ENCODE measurements at places on chromosomes 16 and 17.
A peak's percentile ranks its signal among the peaks of the same experiment; 100 is the strongest.

- DNase-seq: peak; percentile 81
These were observed 11.5 kb upstream of the ZC3H18 start for GRCh38 chr16:88558457-88559442.

- no peak for DNase-seq
These were observed 29.5 kb upstream of the MYO15B start for GRCh38 chr17:75557852-75558665.

DNA sequence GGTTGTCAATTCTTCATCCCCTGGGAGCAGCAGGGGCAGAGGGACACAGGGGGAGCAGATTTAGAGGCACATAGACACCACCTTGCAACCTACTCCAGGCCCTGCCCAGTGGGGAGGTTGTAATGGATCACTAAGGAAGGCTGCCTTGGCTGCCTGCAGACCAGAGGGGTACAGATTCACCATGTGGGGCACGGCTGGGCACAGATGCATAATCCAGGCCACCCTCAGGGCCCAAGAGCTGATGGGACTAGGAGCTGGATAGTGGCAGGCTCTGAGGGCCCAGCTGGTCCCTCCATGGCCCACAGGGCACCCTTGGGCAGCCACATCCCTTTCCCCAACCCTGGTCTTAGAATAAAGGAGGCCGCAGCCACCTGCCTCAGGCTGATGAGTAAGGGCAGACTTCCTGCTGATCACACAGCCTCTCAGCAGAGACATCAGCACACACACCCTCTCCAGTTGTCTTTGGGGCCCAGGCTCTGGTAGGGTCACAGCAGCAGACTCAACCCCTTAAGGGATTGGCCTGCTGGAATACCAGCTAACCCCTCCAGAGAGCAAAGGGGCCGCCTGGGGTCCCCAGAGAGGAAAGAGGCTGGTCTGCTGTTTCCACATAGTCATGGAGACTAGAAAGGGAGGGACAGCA is 224.9 kb downstream of the GSG1L start:
- DNase-seq: no peak

DNA sequence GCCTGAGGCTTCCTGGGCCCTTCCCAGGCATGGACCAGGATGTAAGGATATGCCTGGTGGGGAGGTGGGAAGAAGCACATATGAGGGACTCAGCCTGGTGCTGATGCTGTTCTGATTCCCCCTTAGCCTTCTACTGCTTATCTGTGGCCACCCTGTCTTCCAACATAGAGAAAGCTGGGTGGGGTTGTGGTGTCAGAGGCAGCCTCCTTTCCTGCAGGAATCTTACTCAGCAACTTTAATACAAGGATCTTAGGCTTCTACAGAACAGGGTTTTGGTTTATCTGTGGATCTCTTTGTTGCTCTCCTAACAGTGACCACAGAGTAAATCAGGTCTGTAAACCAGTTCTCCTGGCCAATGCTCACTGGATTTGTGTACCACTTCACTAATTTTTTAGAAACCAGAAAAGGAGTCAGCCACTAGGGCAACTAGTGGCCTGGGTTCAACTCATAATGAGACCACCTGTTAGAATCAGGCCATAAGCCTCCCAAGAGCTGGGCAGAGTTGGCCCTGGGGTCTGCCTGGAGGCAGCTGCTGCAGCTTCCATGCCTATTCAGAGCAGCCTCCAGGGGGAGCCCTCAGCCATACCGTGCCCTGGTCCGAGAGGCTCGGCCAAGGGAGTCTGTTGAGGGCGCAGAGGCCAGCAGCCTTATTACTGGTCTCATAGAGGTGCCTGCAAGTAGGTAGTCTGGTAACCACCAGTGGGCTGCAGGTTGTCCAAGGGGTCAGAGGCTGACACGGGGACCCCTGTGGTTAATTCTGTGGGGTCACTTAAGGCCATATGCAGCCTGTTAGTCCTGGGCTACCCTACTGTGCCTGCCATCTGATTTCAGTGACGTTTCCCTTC is 7.1 kb downstream of the HAS3 start:
- DNase-seq: peak; percentile 61

DNA sequence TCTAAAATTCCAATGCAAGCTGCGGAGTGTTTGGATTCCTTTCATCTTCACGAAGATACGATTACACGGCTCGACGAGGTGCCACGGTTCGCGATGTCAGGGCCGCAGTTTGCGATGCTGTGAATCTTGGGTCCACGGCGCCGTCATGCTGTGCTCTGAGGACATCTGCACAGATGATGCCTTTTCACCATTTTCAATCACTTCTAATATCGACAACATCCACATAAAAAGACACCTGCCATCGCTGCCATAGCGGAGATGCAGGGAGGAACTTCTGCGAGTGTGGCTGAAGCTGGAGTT is 6.8 kb upstream of the APRT start:
- no peak for DNase-seq

GRCh38 chr17:30556374-30557332 is 79.4 kb downstream of the GOSR1 start:
- no peak for DNase-seq

GRCh38 chr16:2470603-2471015 is 488 bp upstream of the NTN3 start:
- no peak for DNase-seq

DNA sequence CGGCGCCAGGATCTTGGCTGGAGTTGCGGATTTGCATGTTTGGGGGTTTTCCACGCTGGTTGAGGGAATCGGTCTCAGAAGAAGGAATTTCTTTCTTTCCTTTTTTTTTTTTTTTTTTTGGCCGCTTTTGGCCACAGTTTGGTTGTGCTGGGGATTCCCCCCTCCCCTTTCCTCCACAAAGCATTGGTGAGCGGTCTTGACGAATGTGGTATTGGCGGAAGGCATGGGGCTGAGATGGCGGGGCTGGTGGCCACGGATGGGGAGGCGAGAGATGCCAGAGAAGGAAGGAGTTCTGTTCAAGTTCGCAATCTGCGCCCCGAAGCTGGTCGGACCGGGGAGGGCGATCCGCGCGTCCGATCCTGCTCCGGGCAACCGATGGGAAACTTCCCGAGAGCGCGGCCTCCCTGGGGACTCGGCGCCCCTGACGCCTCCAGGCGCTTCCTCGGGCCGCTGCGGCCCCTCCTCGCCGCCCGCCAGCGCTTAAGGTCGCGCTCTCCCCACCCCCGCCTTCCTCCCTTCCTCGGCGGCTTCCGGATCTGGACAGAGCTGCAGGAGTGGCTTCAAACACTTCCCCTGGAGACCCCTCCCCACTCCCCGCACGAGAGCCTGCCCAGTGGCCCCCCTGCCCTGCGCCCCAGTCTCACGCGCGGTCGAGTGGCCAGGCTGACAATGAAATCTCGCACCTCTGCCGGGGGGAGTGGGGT is 43.2 kb downstream of the RAI1 start:
- DNase-seq: no peak

DNA sequence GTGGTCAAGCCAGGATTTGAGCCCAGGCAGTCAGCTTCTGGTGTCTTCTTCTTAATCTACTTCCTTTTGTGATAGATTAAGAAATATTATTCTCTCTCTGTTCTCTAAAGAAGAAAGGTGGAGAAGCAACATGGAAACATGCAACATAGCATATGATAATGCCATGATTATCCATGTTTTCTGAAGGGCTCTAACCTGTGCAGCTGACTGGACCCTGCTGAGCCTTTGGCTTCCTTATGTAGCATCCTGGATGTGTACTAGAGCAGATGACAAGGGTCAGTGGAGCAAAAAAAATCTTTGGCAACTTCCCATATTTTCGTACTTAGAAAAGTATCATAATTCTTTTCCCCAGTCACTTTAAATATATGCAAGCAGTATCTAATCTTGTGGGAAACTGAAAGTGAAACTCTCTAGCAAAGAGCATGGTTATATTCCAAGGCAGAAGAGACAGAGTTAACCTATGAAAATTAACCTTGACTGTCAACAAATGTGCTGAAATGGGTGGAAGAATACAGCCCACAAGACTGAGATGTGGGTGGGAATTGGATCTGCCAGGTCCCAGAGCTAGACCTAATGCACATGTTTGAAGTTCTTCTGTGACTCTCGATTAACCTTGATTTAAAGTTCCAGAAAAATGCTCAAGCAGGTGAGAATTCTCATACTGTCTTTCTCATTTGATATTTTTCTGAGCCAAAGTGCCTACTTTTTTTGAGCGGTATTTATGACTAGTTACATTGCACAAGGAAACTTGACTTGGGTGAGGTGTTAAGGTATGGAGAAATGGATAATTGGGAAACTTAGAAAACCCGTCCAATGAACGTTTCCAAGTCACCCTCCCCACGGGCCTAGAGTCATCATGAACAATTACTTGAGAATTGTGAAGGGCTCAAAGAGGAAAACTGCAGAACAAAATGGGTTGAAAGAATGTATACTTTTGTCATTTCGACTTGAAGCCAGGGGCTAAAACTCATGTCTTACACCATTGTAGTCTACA is 248.6 kb downstream of the FTO start:
- DNase-seq: no peak

DNA sequence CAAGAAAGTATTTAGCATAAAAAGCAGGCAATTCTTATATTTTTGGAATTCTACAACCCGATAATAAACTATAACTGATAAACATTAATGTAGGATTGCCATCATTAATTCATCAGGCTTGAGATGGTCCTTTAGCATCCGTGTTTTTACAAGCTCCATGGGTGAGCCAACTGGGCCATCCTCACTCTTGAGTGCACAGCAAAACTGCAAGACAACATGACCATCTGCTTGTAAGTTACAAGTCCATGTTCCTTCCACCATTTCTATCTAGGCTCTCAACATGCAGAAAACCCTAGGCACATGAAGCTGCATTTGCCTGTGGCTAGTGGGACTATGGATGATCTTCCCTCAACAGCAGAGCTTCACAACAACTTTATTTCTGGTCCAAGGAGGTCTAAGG is 40.1 kb downstream of the ADAMTS18 start:
- DNase-seq: no peak

- DNase-seq: no peak
These were observed 239.8 kb downstream of the HS3ST4 start for GRCh38 chr16:25931473-25932035.

DNA sequence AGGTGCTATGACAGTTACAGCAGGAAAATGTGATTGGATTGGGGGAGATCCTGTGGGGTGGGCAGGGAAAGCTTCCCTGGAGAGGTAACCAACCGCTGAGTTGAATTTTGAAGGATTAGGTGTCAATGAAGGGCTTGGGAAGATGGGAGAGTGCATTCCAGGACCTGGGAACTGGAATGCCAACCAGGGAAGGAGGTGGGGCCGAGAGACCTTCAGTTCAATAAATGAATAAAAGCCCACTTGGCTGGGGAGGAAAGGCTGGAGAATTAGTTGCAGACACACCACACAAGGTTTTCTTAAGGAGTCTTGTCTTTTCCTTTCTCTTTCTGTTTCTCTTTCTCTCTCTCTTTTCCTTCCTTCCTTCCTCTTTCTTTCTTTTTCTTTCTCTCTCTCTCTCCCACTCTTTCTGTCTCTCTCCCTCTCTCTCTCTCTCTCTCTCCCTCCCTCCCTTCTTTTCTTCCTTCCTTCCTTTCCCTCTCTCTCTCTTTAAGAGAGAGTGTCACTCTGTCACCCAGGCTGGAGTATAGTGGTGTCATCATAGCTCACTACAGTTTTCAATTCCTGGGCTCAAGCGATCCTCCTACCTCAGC is 3.3 kb downstream of the USP43 start:
- DNase-seq: no peak

DNA sequence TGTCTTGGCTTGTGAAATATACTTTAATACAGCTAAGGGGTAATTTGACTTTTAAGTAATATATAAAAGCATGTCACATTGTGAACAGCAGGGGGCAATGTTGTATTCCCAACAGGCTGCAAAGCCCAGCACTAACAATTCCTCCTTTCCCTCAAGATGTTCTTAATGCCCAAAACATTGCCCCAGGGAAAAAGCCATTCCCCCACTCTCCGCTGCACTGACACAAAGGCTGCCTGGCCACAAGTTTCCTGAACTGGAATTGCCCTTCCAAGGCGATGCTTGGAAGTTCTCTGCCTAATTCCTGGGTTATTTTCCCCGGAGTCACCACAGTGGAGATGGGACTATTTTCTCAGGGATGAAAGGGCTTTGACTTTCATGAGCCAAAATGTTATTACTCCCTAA is 27.2 kb downstream of the CLEC16A start:
- DNase-seq: peak; percentile 41

DNA sequence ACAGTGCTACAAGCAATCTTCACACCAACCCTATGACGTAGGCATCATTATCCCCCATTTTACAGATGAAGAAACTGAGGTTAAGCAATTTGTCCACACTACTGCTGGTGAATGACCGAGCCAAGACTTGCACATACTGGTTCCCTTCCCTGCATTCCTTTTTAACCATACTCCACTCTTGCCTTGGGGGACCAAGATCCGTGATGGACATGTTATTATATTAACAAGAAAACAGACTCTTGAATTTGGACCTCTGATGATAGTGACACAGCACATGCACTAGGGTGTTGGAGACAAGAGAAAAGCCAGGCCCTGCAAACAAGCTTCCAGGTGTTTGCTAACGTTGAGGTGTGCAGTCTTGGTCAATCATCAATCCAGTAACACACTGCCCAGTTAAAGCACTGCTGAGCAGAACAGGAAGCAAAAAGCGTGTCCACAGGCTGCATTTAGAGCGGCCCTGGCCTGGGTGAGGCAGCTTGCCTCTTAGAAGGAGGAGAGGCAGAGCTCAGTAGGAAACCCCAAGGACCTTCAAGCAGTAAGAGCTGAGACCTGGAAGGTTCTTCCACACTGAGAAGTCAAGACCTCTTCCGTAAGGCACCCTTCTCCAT is 36.7 kb downstream of the HNF1B start:
- no peak for DNase-seq

DNA sequence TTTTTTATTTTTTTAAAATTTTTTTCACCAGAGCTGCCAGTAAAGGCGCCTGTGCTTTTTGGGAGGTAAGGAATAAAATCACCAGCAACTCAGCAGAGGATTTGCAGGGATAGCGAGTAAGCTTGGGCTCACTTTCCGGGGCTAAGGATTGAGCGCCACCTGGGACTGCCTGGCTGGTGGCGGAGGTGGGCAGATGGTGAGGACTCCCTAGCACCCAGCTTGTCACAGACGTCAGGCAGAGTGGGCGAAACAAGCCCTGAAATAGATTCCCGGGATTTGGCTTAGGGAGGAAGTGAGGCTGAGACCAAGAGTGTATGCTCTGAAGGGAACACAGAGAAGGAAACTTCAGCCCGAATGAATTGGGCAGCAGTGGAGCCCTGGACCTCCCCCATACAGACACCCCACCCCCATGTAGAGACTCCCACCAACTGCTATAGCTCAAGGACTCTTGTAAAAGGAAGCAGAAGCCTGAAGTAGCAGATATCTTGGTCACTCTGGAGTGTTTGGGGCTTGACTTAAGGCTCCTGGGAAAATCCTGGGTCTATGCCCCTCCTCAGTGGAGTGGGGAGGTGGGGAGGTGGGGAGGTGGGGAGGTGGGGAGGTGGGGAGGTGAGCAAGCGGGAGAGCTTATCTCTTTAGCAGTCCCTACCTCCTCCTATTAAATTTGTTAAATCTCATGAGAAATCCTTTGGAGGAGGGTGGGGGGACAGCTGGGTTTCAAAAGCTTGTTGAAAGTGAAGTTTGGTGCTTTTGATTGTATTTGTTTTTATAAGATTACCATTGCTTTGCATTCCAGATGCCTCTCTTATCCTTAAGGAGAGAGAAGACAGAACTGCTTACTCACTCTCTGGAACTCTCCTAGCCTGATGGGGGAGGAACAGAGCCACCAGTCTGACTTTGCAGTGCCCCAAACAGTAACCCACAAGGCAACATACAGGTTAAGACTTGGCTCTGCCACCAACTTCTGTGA is 8.2 kb downstream of the ARL4D start:
- DNase-seq: no peak

Data from heart left ventricle (tissue), 16 donors.